ENCODE measurements at places on chromosomes 7 and 10.

- DNase-seq = no peak
Observed at GRCh38 chr10:12510984-12511383, 161.6 kb downstream of the CAMK1D start.

GRCh38 chr7:8515640-8516185 lies 82.3 kb downstream of the NXPH1 start:
- DNase-seq = peak; percentile 3

GRCh38 chr10:26386781-26387180 lies 51.4 kb upstream of the APBB1IP start:
- no peak for DNase-seq

DNA sequence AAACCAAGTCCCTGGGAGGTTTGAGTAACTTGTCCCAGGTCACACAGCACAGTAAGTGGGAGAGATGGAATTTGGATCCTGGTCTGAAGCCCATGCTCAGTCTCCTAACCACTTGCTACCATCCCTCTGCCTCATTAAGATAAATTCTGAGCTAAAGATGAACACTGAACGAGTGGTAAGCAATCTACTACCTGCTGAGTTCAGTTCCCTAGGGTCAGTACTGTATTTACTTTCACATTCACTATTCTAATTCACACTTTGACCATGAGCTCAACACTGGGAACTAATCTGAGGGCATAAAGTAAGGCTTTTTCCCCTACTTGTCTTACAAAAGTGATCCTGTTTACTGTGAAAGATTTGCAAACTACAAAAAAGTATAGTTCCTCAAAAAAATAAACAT lies 2.4 kb downstream of the UROS start:
- DNase-seq = no peak

- DNase-seq = no peak
Observed at GRCh38 chr10:1185911-1186682, 129.9 kb downstream of the WDR37 start.

DNA sequence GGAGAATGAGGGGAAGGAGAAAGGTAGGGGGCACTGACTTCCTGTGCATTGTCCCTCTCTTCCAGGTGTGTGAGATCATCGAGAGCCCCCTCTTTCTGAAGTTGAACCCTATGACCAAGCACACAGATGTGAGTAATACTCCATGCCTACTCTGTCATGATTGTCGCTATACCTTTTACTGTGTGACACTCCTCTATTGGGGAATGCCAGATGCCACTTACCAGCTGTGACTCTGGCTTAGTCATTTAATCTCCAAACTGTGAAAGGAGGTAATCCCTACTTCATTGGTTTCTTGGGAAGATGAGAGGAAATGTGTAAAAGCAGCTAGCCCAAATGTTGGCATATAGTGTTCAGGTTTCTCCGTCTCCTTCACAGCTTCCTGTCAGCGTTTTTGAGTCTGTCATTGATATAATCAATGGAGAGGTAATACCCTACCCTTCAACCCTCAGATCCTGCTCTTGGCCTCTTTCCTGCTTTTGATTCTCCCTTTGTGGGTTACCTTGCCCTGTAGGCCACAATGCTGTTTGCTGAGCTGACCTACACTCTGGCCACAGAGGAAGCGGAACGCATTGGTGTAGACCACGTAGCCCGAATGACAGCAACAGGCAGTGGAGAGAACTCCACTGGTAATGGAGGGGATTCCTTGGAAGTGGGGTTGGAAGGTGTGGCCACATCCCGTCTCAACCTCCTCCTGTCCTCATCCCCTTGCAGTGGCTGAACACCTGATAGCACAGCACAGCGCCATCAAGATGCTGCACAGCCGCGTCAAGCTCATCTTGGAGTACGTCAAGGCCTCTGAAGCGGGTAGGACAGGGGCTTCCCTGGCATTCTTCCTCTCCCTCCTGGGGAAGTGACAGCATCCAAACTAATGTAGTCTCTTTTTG lies 2.0 kb downstream of the COPS6 start:
- DNase-seq = no peak

DNA sequence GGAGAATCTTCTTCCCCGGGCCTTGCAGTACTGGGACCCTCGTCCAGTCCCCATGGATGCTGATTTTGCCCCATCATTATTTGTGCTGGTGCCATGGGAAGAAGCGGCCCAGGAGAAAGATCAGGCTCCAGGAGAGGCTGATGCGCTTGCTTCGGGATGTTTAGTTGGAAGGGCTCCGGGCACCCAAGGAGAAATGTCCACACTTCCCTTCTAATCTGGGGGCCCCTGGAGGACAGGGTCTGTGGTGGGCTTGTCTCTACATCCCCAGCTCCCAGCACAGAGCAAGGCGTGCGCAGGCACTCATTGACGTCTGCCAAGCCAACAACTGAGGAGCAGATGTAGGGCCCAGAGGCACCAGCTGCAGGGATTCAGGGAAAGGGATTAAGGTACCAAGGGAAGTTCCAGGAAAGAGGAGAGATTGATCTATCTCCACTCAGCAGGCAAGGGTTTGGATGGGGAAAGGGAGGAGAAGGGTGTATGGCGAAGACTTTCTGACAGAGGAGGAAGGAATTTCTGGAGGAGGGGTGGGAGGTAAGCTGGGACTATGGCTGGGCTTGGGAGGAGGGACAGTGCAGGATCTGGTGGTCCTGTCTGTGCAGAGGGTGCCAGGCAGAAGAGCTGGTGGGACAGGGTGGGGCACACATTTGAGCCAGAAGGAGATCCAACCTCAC lies 38.7 kb upstream of the LEP start:
- DNase-seq = no peak

DNA sequence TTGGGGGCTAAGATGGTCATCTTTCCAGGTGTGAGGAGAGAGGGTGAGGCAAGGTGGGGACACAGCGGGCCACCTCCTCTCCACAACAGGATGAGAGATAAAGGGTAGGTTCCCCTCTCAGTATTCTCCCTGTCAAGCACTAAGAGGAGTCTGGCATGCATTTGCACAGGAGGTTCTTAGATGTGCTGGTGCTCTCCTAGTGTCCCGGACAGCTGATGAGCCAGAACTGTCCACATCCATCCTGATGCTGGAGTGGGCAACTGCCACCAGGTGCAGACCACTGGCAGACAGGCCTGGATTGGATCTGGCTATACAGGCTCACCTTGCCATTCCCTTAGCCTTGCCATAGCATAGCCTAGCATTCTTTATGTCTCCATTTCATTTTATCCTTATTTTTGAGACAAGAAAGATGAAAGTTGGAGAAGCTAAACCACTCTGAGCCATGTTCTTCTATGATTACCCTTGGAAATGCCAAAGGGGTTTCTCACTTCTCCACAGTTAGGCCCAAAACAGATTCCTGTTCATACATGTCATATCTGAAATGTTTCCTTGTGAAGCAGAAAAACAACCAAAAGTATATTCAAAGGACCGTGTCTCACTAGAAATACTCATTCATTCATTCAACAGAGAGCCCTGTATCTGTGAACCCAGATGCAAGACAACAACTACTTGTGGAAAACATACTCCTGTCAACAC lies 48.8 kb upstream of the ANTXRL start:
- no peak for DNase-seq

GRCh38 chr10:77577666-77578229 lies 59.9 kb downstream of the KCNMA1 start:
- DNase-seq = no peak

DNA sequence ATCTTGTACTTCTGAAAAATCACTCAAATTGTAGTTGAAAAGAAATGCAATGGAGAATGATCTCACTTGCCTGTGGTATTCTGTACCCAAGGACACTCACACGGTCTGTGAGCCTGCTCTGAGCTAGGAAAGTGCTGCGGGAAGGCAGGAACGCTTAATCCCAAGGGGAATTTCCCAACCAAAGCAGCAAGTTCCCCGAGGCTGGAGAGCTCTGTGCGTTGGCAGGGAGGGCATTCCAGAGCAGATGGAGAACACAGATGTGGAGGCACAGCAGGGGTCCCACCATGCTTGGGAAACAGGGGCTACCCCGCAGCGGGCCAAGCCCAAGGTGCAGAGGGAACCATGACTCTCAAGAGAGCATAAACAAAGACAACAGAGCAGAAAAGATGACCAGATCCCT lies 13.6 kb downstream of the SVIL start:
- DNase-seq = peak; percentile 38

DNA sequence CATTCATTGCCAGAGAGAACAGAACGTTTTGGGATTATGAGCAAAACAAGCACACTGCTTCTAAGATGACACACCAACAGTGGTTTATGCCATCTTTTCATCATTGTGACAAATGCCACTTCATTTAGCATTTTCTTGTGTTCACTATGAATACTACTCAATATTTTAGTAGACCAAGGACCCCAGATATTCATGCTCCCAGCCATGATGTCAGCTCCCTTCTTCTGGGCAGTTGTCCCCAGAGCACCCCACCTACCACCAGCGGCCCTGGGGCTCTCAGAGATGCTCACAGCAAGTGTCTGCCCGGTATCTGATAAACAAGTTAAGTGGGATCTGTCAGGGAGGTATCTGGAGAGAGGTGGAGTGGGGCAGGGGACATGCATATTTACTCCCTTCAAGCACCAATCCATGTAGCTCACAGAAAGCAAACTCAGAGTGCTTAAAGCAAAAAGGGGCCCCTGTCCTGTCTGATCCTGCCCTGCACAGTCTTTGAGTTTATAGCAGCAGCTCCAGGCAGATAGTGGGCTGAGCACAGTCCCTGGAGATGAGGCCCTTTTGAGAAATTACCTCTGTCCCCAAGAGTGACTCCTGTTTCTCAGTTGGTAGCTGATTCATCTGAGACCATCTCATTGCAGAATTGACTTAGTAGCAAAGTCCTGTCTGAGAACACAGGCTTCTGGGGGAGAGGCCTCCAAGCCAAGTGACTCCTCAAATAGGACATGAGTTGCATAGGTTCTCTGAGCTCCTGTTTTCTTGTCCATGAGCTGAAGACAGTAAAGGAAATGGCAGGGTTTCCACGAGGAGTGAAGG lies 281.8 kb upstream of the KLF6 start:
- DNase-seq = no peak

DNA sequence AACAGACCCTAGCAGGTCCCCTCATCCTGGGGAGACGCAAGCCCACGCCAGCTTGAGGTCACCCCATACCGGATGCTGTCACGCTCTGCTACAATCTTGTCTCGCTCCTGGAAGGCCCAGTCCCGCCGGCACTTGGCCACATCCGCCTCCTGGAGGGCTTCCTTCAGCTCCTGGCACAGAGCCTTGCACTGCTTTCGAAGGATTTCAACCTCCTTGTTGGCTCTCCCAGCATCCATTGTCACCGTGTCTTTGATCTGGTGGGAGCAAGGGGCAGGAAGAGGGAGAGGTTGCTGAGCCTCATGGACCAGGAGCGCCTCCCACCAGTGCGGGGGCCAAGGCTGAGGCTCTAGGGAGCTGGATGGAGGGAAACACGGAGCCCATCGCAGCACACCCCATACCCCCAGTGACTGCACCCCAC lies 90.9 kb downstream of the DLG5 start:
- no peak for DNase-seq

- no peak for DNase-seq
Observed at GRCh38 chr7:19051767-19052375, 65.6 kb downstream of the TWIST1 start.

DNA sequence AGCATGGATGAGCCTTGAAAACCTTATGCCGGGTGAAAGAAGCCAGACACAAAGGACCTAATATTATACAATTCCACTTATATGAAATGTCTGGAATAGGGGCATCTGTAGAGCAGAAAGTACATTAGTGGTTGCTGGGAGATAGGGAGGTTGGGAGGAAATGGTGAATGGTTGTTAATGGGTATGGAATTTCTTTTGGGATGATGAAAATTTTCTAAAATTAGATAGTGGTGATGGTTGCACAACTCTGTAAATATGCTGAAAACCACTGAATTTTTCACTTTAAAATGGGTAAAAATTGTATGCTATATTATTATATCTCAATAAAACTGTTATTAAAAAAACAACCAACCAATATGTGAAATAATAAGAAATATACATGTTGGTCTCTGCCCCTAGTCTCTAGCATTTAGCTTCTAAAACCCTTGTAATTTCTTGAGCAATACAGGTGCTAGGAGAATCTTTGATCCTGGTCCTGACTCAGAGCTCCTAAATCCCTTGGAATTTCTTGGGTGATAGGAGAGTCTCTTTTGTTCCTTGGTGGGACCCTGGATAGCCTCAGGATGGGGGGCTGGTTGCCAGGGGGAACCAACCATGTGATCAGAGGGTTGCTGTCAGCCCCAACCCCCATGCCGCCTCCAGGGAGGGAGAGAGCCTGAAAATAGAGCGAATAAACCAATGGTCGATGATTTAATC lies 64.0 kb downstream of the TACR2 start:
- DNase-seq = no peak

GRCh38 chr7:20596653-20597052 lies 18.8 kb upstream of the ABCB5 start:
- DNase-seq = peak; percentile 29

- no peak for DNase-seq
Observed at GRCh38 chr10:116741391-116742351, 695 bp downstream of the HSPA12A start.

DNA sequence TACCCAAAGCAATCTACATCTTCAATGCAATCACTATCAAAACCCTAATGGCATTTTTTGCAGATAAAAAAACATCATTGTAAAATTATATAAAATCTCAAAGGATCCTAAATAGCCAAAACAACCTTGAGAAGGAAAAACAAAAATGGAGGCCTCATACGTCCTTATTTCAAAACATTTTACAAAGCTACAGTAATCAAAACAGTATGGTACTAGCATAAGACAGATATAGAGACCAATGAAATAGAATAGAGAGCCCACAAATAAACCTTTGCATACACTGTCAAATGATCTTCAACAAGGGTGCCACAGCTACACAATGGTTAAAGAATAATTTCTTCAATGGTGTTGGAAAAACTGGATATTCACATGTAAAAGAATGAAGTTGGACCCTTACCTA lies 34.5 kb downstream of the PDLIM1 start:
- DNase-seq = no peak

DNA sequence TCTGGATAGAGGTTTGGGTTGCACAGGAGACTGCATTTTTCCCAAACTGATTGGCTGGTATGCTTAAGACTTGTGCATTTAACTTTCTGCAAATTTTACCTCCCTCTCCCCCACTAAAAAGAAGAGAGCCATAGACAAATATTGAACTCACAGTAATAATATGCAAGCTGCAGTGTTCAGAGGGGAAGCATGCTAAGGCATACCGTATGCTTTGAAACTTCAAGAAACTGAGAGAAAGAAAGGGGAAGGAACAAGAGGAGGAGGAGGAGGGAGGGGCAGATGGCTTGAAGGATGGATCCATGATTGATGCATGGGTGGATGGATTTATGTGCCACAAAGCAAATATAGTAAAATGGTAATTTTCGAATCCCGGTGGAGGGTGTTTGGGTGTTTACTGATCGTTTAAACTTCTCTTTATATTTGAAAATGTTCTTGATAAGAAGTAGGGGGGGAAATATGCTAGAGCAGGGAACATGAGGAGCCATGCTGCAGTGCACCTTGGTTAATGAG lies 7.8 kb upstream of the KLF6 start:
- no peak for DNase-seq

GRCh38 chr10:112092519-112092918 lies 91.0 kb downstream of the GPAM start:
- DNase-seq = no peak

DNA sequence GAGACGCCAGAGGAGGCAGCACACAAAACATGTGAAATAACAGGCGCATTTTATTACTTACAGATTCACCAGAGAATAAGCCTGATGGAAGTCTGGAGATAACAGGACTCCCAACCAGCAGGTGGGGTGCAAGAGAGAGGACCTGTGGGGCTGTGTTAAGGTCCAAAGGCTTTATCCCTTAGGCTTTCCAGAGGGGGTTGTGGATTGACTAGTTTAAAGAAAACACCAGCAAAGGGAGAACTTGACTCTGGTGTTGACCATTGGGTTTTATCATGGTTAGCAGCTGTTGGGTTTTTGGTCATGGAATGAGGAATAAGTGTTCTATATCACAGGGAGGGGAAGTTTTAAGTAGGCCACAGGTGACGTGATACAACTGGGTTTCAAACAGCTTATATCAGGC lies 1.6 kb upstream of the CRPPA start:
- no peak for DNase-seq

Measured in skin of body (tissue), 3 donors.